ENCODE measurements at places on chromosomes 11 and 22. TPM values are rescaled to one million over a fixed set of nuclear protein-coding genes. Genes with fewer than 3 reads are reported as not detected.

The GLB1L2 gene
- total RNA-seq: 1.7 TPM

The OR51E1 gene
- 1.7 TPM for total RNA-seq

The OR51Q1 gene
- not detected for total RNA-seq

The OR8D1 gene
- total RNA-seq: not detected

The TIMP3 gene
- total RNA-seq: 394 TPM

The ARHGAP1 gene
- 104 TPM for total RNA-seq

The NPAT gene
- total RNA-seq: 2.0 TPM

The DDX25 gene
- not detected for total RNA-seq

The OR51F2 gene
- total RNA-seq: not detected

The UBQLN3 gene
- total RNA-seq: not detected

The NEFH gene
- 0.32 TPM for total RNA-seq

The TH gene
- not detected for total RNA-seq

The CNTF gene
- 1.9 TPM for total RNA-seq

The OR56A1 gene
- not detected for total RNA-seq

The MMP12 gene
- not detected for total RNA-seq

The FKBP2 gene
- total RNA-seq: 17.7 TPM

The KDM4D gene
- not detected for total RNA-seq

The APOBEC3A gene
- not detected for total RNA-seq

The FIBIN gene
- 59.1 TPM for total RNA-seq

The CDON gene
- total RNA-seq: 33.0 TPM

The TLCD5 gene
- 8.4 TPM for total RNA-seq
